ENCODE measurements at places on chromosomes 7 and 10.

DNA sequence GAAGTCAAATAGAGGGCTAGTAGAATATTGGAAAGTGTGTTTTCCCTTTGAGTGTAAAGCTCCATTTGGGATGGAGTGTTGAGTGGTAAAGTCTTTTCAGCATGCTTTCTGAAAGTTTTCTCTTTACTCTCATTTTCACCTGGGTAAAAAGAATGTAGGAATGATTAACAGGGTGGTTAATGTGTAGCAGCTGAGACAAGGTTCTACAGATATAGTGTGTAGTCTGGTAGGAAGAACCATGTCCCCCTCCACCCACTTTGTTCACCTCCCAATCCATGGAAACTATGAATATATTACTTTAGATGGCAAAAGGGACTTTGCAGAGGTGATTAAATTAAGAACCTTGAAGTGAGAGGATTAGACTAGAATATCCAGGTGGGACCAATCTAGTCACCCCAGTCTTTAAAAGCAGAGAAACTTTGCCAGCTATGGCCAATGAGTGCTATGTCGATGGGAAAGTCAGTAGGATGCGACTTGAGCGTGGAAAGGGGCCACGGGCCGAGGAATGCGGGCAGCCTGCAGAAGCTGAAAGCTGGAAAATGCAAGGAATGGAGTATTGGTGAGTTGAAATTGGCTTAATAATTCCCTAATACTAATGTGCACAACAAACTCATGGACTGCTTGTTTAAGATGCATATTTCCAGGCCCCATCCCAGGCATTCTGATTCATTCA lies 166.3 kb upstream of the AHR start:
- no peak for DNase-seq

DNA sequence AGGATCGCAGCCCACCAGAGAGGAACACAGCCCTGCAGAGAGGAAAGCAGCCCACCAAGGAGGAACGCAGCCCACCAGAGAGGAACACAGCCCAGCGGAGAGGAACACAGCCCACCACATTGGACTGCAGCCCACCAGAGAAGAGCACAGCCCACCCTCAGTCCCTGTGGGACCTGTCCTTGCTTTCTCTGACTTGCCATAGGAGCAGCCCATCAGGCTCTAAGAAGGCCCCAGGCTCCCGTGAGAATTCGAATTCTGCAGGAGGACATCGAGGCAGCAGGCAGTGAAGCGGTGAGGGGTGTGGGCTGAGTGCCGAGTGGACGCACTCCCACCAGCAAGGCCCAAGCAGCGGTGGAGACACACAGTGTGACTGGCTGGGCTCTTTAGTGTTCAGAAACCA lies 59.1 kb downstream of the HTR5A start:
- DNase-seq = no peak

DNA sequence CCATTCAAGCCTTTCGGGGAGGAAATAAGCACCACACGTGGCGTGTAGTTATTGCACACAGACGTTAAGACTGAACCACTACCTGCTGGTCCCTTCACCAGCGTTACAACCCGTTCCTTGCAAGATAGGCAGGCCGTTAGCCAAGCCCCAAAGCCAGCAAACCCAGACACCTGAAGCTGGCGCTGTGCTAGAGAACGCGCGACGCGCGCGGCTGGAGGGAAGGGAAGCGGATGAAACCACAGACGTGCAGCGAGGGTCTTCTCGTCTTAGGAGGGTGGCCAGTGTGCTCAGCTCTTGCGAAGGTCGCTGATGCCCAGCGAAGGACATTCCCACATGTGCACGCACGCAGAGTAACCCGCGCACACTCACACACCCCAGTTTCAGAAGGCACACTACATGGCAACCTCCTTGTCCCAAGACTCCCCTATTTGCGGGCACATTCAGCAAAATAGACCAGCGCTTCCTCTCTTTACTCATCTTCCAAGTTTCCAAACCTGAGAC lies 980 bp downstream of the TMEM26 start:
- DNase-seq = no peak

DNA sequence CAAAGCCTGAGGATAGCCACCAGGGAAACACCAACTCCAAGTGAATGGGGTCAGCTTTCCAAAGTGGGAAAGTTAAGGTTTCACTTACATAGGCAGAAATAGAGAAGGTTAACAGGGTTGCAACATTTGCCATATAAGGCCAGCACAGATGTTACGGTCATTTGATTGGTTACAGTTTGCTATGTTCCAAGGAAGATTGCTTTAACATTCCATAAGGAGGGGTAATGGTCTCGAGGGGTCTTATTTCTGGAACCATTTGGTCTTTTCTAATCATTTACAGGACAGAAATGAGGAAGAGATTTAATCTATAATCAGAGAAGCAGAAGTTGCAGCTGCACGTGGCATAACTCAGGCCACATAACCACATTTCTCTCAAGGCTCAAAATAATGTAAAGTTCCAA lies 679.4 kb upstream of the C7orf33 start:
- DNase-seq = no peak

DNA sequence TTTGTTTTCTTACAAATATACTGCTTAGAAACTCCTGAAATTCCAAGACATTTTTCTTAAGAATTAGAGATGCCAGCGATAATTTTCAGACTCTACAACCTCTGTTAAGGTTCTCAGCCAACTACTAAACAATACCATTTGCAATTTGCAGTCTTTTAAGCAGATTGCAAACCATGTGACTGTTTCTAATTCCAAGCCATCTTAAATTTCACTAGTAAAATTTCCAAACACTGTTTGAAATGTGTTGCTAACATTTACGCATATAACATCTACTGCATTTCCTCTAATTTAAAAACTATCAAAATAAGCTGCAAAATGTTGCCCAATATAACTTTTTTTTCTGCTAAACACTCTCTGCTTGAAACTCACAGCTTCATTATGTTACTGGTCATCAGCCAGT lies 56.0 kb upstream of the MACROH2A2 start:
- no peak for DNase-seq

- DNase-seq = no peak
Observed at GRCh38 chr7:127581716-127582115, 3.7 kb downstream of the GCC1 start.

- peak; percentile 16 for DNase-seq
Observed at GRCh38 chr7:28672397-28672797, 260.1 kb downstream of the CREB5 start.

- no peak for DNase-seq
Observed at GRCh38 chr10:117590101-117590875, 47.7 kb downstream of the EMX2 start.

DNA sequence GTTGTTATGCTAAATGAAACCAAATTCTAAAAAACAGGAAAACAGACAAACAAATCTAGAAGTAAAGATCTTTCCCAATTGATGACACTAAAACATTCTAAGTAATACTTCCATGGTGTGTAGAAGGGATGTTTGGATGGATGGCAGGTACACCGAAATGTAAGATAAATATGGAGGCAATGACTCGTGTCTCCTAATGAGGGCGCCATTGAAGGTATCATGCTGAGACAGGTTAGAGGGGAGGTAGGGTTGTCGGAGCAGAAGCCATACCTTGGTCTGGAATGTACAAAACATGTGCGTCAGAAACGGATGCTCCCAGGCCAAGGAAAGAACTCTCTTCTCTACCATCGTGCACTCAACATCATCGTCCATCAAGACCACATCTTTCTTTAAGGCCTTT lies 101.4 kb downstream of the PRKCQ start:
- no peak for DNase-seq

DNA sequence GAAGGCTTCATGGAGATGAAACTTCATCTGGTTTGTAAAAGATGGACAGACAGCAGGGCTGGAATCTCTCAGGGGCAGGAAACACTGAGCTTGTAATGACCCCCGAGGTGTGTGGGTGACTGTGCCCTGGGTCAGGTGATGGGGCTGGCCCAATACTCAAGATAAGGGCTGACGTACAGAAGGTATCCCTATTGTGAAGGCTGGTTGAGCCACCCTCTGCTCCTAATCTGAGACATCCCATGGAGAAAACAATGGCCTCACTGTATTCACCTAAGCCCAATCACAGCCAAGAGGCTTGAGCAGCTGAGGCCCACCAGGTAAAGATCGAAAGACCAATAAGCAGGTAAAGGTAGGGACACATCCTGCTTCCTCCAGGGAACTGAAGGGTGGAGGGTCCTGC lies 34.8 kb upstream of the NUB1 start:
- no peak for DNase-seq

- no peak for DNase-seq
Observed at GRCh38 chr10:48454302-48455054, 148.0 kb downstream of the MAPK8 start.

DNA sequence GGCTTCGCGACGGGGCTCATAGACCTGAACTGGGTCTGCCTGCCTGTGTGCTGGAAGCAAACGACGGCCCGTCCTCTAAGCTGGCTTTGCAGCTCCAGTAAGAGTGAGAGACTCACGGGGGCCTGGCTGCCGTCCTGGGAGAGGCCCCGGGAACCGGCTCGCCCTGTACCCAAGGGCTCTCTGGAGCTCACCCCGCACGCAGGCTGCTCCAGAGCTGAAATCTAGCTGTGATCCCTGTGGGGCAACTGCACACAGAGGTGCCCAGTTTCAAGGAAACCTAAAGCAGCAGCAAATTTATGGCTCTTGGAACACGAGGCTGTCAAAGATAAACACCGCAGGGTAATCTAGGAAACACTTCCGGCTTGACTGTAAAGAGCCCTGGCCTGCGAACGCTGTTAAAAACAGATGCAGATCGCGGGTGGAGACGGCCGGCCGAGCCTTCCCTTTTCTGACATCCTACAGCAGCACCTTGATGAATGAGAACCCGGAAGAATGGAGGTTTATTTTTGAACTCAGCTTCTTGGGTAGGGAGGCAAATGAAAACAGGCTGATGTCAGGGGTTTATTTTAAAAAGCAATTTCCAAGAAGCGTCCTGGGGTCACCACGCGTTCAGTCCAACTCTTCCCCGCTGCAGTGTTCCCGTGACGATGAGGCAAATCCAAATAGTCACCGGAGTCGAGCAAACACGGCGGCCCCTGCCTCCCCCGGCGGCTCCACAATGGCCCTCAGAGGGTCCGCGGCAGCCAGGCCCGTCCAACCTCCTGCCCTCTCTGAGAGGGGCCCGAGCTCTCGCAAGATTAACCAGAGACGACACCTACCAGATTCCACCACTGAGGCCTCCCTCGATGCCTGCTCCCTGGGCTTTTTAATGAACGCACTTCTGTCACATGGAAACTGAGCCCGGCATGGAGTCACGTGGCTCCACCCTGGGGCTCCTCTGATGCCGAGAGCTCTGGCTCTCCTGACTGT lies 29.6 kb downstream of the AMZ1 start:
- DNase-seq = peak; percentile 67

GRCh38 chr10:107952649-107953556 lies 788.4 kb upstream of the SORCS1 start:
- DNase-seq = no peak

- DNase-seq = no peak
Observed at GRCh38 chr10:73079779-73080541, 16.7 kb downstream of the P4HA1 start.

DNA sequence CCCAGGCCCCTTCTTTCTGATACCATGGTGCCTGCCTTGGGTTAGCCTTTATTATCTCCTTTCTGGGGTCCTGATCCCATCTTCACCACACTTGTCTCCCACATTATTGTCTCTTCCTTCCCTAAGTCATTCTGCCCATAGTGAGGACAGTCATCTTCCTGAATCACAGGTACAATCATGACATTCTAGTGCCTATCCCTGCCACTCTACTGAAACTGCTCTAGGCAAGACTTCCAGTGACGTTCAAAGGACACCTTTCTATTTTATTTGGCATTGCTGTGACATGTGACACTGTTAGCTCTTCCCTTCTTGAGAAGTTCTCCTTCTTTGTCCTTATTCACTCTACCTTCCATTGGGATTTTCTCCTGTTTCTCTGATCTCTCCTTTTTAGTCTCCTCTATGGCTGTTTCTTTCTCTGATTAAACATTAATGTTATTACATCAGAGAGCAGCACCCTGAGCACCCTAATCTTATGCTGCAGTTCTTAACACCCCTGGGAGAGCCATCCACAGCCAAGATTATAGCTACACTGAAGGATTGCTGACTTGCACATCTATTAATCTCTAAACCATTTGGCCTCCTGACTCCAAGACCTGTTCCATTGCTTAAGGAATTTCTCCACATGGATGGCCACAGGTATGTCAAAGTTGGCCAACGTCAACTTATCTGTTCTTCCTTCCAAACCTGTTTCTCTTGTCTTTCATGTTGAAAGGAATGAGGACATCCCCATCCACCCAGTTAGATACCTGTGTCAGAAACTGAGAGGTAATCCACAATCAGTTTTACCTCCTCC lies 10.9 kb downstream of the MACC1 start:
- no peak for DNase-seq

- no peak for DNase-seq
Observed at GRCh38 chr10:35276889-35277288, 59.4 kb upstream of the CCNY start.

GRCh38 chr10:131644289-131644688 lies 256.5 kb upstream of the PPP2R2D start:
- no peak for DNase-seq

- DNase-seq = no peak
Observed at GRCh38 chr10:21980691-21981090, 22.8 kb downstream of the DNAJC1 start.

DNA sequence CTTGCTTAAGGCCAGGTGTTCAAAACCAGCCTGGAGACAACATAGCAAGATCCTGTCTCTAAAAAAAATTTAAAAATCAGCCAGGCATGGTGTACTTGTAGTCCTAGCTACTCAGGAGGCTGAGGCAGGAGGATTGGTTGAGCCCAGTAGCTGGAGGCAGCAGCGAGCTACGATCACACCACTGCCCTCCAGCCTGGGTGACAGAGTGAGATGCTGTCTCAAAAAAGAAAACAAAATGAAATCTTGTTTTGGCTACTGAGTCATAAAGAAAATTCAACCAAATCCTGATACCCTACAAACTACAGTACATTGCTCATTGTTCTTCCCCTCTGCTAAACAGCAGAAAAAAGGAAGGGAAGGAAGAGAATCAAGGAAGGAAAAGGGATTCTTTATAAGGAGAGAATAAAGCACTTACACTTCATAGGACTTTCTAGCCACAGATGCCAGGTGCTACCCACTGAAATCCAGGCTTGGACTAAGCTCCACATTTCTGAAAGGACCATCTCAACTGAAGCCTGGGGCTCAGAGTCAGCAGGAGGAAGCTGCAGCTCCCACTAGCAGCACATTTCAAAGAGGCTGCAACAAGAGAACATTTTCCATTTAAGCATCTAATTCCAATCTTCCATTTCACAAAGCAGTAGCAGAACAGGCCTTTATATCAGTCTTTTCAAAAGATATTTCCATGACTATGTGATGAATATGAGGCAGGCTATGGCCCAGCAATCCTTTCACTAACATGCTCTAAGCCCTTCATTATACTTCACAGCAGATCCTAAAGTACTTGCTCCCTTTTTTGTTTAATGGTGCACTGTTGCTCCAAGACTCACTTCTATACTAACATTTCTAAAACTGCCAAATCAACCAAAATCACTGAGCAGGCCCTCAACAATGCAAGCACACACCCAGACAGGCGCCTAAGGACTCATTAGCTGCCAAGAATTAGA lies 13.5 kb downstream of the TNPO3 start:
- no peak for DNase-seq

DNA sequence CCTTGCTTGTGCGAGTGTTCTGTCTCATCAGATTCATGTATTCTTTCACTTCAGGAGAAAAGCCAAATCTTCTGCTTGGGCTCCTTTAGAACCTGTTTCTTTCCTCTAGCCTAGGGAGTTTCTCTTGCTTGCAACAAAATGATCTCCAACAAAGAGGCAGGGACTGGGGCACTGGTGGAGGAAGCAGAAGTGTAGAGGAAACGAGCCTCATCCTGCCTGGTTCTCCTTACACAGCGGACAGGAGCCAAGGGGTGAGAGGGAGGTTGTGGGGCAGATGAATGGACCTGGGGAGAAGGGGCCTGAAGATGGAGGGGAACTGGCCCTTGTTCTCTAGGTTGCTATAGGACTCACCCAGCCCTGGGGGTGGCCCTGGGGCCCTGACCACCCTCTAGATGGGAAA lies 141.1 kb downstream of the PKD1L1 start:
- DNase-seq = no peak
